NCI-H1417 treated with DMSO at 0.1 percent for 48 hours (cell line): ENCODE measurements at places on chromosomes 16 and 17.
A peak's percentile ranks its signal among the peaks of the same experiment; 100 is the strongest.

GRCh38 chr17:32320847-32321246 is 21.1 kb downstream of the C17orf75 start:
- DNase-seq: no peak

GRCh38 chr16:369275-369865 is 968 bp downstream of the MRPL28 start:
- no peak for DNase-seq

GRCh38 chr17:82023447-82024241 is 539 bp downstream of the LRRC45 start:
- no peak for DNase-seq

DNA sequence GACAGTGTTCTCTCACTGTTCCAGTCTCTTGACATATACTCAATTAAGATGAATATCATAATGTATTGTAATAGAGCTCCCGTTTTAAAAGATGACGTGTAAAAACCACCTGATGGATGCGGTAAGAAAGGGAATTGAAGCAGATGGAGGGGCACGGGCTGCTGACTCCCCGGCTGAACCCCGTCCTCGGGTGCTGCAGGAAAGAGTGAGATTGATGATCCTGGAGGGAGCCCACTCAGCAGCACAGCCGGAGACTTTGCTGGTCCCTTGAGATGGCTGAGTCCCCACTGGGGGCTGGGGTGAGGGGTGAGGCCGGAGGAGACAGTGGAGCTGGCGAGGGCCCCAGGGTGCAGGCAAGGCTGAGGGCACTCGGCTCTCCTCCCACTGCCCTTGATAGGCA is 217.4 kb downstream of the RPTOR start:
- DNase-seq: no peak

DNA sequence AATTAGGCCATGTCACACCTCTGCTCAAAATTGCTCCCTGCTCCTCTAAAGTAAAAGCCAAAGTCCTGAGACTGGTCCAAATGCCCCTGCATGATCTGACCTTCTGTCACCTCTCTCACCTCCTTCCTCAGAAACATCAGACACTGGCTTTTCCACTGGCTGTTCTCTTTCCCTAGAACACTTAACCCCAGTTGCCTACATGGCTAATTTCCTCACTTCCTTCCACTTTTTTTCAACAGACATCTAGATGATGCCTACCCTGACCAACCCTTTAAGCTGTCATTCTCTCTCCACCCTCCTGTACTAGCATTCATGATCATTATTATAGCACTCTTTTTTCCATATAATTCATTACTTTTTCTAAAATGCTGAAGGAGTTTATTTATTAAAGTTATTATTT is 31.0 kb downstream of the CCT6B start:
- no peak for DNase-seq

DNA sequence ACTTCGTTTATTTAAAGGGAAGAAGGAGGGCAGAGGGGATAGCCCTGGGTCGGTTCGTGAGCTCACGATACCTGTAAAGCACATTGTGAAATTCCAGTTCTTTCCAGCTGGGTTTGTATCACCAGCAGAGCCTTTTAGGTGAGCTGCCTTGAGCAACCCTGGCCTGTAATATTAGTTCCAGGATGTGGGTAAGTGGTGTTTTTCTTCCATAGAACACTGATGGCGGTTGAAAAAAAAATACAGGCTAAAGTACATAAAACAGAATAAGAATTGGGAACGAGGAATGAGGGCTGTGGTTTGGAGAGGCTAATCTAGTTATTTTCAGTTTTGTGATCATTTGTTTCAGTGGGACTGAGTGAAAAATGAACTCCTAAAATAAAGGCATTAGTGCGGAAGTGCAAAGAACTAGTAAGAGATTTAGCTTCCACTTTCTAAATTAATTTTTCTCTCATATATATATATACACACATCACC is 20.6 kb downstream of the HS3ST3B1 start:
- no peak for DNase-seq

DNA sequence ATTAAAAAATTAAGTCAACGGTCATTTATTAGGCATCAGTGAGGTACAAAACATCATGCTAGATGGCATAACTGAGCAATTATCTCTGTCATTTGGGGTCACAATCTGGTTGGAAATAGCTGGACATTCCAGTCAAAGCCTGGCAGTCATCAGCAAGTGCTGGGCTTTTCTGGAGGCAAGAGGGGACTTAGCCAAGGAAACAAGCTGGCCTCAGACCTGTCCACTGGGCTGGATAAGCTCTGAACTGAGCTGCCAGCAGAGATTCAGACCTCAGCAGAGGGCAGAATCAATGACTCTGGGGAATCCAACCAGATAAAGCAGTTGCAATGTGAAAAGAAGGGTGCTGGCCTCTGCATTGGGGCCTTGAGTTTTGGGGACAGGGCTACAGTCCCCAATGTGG is 161.9 kb upstream of the NOL11 start:
- DNase-seq: no peak

GRCh38 chr17:38361694-38362465 is 10.2 kb downstream of the SOCS7 start:
- DNase-seq: no peak

GRCh38 chr16:2715519-2715918 is 4.5 kb downstream of the PRSS27 start:
- no peak for DNase-seq

- DNase-seq: no peak
These were observed 21.5 kb upstream of the SKAP1 start for GRCh38 chr17:48451489-48451888.

DNA sequence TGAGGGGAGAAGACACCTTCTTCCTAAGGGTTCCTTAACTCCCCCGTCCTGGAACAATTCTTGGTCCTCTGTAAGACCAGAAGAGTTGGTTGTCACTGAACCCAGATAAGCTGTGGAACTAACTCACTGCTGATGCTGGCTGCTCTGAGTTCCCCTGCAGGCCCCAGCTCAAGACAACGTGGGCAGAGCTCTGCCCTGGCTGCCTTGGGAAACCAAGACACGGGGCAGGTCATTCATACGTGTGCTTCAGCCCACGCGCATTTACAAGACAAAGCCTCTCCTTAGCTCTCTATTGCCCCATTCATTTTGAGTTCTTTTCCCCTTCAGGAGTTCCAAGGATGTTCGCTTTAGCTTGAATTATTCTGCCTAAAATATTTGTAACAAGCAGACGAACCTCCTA is 3.4 kb upstream of the NAT9 start:
- DNase-seq: no peak

DNA sequence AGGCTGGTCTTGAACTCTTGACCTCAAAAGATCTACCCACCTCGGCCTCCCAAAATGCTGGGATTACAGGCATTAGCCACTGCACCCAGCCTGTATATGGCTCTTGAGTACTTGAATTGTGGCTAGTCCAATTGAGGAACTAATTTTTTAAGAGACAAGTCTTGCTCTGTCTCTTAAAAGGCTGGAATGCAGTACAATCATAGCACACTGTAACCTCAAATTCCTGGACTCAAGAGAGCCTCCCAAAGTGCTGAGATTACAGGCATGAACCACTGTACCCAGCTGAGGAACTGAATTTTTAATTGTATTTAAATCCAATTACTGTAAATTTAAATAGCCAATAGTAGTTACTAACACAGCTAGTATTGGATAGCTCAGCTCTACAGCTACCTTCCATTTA is 50.6 kb downstream of the MED13 start:
- DNase-seq: no peak

DNA sequence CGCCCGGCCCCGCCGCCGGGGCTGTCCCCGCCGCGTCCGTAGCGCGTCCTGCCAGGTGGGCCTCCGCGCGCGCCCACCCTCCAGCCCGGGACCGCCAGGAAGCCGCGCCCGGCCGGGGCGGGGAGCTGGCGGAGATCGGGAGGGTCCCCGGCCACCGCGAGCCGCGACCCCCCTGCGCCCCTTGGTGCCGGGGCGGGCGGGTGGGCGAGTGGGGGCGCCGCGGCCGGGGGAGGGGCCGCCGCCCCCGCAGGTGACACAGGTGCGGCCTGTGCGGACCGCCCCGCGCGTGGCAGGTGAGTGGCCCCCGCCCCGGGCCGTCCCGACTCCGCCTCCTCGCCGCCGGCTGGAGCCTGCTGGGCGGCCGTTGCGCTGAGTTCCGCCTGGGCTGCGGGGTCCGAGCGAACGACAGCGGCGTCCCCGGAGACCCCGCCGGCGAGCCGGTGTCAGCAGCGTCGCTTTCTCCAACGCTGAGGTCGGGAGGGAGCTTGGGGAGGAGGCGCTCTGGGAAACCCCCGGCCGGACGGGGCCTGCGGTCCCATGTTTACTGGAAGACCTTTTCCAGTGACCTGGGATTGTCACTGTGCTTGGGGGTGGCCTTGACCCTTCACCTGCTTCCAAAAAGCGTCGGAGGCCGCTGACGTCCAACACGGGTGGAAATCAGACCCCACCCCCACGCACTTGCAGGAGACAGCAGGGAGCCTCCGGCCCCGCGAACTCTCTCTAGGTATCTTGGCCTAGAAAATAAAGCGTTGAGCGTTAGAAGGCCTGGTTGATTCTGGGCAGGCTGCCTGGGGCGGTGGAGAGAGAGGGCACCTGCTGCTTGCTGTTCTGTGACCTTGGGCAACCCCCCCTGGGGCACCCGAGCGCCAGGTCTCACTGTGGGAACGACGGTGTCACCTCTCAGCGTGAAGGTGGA is 542 bp downstream of the KLHL36 start:
- no peak for DNase-seq

DNA sequence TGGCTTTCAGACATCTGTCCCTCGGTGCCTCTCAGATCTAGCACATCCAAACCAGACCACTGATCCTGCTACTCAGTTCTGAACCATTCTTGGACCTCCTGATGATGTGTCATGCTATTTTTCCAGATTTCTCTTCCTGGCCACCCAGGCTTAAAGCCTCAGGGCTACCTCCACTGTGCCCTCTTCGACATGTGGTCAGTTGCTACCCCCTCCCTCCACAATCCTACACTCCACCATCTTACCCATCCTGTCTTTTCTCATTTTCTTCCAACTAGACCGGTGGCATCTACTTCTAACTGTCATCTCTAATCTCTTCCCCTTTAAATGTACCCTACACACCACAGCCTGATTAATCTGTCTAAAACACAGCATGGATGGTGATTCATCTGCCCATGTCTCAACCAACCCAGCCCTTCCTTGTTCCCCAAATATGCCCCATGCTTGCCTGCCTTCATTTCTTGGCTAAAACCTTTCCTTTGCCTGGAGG is 478.6 kb downstream of the SLC39A11 start:
- DNase-seq: no peak

GRCh38 chr17:17568772-17569195 is 22.7 kb downstream of the PEMT start:
- no peak for DNase-seq

- DNase-seq: no peak
These were observed 371.7 kb downstream of the SOX9 start for GRCh38 chr17:72492494-72492893.

GRCh38 chr17:6244253-6244652 is 174.1 kb downstream of the WSCD1 start:
- DNase-seq: no peak

GRCh38 chr17:49995055-49995738 is at the start of gene DLX3:
Gene DLX3 (minus strand): TSS chr17:49995224. CDS start chr17:49994998, 226 bp downstream.
- peak; percentile 54 for DNase-seq

DNA sequence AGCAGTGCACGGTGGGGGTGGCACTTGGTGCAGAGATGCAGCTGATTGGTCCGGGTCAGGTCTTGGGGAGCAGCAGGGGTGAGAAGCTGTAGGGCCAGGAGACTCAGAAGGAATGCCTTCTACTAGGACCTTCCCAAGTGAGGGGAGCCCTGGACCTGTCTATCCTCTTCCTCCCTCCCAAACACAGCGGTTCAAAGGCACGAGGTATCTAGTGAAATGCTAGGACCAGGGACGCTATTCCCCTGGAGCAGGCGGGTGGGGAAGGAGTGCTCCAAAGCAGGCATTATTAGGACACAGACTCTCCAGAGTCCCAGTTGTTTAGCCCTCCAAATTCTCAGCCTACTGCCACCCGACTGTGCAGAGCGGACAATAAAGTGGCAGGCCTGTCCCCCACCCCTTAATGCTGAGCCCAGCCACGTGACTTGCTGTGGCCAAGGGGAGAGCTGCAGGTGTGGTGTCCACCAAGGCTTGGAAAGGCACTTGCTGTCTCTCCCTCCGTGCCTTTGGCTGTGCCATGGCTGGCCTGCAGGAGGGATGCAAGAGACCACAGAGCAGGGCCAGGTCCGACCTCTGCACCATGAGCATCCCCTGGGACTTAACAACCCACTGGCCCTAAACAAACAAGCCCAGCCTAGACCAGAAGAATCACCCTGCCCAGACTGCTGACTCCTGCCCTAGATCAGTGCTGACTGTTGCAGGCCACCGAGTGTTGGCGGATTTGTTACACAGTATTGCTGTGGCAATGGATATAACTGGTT is 97.2 kb downstream of the TBC1D16 start:
- DNase-seq: no peak

GRCh38 chr17:55391244-55391757 is 30.3 kb downstream of the MMD start:
- no peak for DNase-seq

- no peak for DNase-seq
These were observed 698.8 kb upstream of the GOT2 start for GRCh38 chr16:59432896-59433295.

DNA sequence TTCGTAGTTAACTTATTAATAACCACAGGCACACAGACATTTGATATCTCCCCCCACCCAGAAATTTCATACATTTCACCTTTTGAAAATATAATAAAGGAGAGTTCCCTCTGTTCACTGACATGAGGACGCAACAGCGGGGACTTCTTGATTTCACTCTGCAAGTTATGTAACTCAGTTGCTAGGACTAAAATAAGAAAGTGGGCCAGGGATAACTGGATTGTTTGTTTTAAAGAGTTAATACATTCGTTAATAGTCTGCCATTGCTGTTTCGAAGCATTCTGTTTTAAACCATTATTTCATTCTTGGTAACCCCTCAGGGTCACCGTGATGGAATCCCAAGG is 1.2 kb downstream of the RHOT1 start:
- DNase-seq: no peak

DNA sequence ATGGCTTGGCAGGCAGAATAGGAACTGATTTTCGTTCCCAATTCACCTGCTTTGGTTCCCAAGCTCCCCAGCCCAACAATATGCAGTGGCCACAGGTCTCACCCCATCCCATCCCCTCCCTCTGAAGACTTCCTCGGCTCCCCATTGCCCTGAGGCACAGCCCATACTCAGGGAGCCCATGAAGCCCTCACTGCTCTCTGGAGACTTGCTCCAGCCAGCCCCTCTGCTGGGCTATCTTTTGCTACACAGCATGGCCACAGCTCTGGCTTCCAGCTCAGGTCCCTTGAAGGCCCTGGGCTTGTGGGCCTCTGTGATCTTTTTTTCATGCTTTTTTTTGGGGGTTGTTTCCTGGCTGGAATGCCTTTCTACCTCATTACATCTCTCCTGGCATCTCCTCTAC is 8.5 kb upstream of the RNF222 start:
- no peak for DNase-seq

DNA sequence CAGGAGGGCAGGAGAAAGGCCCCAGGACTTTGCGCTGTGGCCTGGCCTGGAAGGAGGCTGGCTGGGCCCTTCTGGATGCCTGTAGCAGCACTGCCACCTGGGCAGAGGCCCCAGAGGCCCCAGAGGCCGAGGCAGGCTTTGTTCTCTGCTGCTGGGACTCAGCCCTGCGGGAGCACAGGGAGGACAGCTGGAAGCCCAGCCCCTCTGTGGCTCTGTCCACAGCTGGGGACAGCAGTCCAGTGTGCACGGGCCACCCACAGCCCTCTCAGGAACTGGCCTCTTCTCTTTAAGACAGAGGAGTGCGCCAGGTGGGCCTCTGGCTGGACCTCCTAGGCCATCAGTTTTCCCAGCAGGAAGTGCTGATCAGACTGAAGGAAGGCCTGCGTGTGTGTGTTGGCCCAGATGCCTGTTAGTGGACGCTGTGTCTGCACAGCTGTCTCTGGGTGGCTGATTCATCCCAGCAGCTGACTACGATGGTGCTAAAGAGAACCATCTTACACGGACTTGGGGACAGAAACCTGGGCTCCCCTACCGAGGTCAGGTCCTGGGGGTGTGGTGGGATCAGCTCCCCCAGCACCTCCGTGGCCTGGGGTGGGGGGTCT is 26.9 kb upstream of the ZNF750 start:
- no peak for DNase-seq
